ENCODE measurements at places on chromosomes 2 and 18. TPM values are rescaled to one million over a fixed set of nuclear protein-coding genes. Genes with fewer than 3 reads are reported as not detected.
A peak's percentile ranks its signal among the peaks of the same experiment; 100 is the strongest.

Gene KCNS3
- 44.5 TPM for total RNA-seq

Gene AGBL5
- total RNA-seq, result 32.3 TPM

DNA sequence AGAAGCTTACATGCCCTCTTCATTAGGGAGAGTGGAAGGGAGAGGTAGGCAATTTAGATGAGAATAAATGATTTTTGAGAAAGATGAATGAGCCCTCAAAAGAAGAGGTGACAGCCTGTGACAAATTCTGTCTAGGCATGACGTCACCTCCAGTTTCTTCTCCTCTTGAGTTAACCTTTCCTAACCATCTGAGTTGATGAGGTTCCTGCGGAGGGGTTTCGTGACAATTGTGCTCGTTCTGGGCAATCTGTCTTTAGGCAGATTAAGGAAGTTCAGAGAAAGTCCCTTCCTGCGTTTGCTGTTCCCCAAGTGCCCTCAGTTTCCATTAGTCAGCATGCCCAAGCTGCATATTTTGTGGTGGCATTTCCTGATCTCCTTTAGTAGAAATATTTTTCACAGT is 640.2 kb upstream of the SYT4 start:
- DNase-seq, result no peak

GRCh38 chr18:75391279-75392225 is 36.0 kb downstream of the SMIM21 start:
- DNase-seq, result no peak

DNA sequence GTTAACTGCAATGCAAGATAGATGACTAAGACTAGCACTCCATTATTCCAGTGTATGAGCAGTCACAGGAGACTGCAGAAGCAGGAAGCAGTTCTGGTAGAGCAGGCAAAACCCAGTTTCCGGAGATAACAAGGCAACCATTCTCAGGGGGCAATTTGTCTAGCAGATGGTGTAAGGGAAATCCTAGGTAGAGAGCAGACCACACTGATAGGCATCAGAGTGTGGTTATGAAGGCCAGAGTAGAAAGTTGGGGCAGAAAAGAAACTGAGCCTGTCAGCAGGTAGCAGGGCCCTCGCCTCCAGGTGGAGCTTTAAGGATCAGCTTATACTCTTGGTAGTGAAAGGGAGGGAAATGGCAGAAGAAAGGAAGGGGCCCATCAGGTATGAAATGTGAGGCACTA is 164.4 kb downstream of the PDE11A start:
- DNase-seq, result no peak

DNA sequence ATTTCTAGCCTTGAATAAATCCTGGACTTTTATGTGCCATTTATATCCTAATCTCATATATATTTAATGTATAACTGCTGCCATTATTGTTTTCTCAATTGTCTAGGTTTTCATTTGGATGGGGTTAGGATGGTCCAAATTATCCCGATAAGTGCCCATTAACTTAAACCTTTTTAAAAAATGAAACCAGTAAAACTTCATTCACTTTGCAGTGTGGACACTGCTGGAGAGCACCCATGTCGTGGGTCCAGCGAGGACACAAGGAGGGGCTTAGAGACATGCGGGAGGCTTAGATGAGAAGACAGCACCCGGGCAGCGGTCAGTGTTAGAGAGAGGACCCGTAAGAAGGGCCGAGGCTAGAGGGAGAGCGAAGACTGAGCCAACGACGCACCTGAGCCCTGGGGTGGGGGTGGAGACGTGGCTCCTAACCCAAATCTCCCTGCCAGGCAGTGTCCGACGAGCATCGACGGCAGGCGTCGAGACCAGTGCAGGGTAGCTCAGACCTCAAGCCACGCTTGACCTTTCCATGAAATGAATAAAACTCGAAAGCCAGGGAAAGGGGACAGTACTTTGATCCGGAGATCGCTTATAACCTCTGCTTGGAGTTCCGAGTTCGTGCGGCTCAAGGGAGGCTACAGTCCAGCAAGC is 9.0 kb upstream of the EN1 start:
- no peak for DNase-seq

DNA sequence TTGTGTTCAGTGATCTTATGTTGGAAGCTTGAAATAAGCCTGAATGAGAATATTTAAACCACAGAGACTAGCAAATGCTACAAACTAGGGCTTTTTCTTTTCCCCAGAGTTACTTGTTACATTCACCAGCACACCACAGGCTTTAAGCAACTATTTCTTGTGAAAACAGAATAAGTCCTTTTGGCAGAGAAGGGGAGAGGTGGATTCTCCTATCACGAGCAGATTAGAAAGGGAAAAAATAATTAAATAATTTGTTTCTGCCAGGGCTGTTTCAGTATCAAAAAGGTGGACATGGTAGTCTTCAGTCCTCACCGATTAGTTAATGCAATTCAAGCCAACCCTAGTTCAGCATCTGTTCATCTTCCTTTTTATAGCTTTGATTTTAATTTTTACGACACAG is 12.6 kb downstream of the IFIH1 start:
- DNase-seq, result no peak

- no peak for DNase-seq
Measured at GRCh38 chr2:224894356-224894755, 147.9 kb downstream of the DOCK10 start.

DNA sequence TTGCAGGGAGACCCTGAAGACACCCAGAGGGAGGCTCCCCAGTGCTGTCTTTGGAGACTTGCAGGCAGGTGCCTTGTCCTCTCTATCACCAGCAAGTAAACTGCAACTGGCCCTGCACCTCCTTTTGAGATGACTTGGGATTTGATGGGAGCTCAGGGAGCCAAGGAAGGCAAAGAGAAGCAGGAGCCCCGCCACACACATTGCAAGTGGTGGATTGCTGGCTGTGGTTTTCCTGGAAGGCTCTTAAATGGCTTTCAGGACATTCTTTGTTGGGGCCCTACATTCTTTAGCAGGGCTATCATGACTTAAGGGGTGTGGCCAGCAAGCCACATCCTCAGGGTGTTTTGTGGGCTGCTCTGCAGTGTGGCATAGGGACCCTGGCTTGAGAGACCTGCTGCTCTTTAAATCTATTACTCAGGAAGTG is 39.9 kb upstream of the CDC42EP3 start:
- DNase-seq, result peak; percentile 99

Measured in RPMI7951 (cell line).